Activated CD4-positive, alpha-beta T cell treated with anti-CD3 and anti-CD28 coated beads, Interleukin-2, amount 50 U/mL, for 24 hours (primary cell): ENCODE measurements at places on chromosomes 5 and 9.

DNA sequence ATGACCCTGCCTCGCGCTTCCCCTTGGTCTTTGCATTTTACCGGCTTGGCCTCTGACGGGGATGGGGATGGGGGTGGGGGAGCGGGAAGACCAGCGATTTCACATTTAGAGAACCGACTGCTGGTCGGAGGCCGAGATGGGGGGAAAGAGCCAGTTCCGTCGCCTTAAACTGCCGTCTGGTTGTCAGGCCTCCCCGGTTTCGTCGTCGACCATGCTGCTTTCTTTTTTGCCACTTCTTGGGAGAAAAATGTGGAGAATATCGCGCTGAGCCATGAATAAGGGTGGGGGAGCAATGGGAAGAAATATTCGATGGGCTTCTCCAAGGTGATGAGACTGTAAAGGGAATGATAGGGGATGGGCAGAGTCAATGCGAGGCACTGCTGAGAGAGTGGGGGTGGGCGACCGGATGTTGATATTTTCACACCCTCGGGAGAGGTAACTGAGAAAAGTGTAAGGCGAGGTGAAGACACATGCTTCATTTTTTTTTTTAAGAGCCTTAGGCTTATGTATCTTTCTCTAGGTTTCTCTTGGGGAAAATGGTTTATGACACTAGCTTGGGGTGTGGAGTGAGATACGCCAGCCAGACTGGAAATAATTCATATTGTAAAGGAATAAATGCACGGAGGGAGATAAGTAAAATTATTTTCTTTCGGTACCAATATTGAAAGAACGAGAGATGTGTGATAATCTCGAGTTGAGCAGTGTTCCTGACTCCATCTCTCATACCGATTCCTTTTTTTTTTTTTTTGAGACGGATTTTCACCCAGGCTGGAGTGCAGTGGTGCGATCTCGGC lies 1.1 kb downstream of the KIF2A start:
- DNase-seq = peak; percentile 55

- no peak for DNase-seq
These were observed 453.7 kb downstream of the LRRC70 start for GRCh38 chr5:63032343-63032742.

GRCh38 chr9:125141251-125141650 lies 2.1 kb downstream of the SCAI start:
- DNase-seq = no peak

DNA sequence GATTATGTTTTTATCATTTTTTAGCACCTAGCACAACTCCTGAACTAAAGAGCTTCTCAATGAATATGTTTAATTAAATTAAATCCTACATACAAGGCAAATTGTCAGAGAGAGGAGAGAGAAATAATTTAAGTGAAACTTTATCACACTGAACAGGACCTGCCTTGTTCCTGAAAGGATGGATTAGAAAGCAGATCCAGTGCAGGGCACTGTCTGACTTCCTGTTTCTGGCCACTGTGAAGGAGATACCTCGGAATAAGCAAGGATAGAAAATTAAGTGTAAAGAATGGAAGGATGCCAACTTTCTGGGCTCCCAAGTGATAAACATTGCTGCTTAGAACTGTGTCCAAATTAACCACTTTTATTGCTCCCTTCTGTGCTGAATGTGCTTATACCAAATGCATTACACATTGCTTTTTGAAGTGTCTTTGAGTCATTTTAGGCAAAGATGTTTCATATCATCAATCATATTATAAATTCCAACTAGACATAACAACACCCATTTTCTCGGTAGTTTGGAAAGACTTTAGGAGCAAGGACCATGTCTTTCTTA lies 89.1 kb upstream of the SPDL1 start:
- DNase-seq = no peak

- DNase-seq = no peak
These were observed 5.2 kb upstream of the CTNND2 start for GRCh38 chr5:11909471-11909870.

- DNase-seq = no peak
These were observed 92.5 kb downstream of the FEM1C start for GRCh38 chr5:115452083-115452482.

DNA sequence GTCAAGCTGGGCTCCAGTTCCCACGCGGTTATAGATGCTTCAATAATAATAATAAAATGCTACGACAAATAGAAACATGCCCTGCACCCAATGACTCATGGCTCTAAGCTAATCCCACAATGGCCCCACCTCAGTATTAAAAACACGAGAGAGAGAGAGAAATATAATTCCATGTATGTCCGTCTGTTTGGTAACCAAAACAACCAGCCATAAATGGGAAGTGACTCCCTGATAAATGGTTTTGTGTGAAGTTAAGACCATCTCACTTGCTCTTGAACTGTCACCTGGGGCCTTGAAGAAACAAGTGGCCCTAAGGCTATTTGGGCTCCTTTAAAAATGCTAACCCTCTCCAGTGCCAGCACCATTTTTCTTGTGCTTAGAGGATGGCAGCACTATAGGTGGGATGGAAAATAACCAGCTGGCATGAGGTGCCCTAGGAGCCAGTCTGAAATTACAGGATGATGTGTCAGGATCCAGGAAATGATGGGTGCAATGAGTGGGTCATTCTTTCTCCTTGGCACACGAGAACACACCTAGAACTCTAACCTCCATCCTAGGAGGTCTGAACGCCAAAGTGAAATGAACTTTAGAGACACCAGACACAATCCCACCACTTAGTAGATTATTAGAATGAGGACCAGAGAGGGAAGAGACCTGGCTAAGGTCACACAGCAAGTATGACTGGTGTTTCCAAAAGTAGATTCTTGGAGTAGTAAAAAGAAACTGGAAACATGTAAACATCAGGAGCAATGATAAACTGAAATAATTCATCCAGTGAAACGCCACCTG lies 35.7 kb upstream of the ADRB2 start:
- DNase-seq = no peak
